ENCODE measurements at places on chromosomes 5 and 9. TPM values are rescaled to one million over a fixed set of nuclear protein-coding genes. Genes with fewer than 3 reads are reported as not detected.

DNA sequence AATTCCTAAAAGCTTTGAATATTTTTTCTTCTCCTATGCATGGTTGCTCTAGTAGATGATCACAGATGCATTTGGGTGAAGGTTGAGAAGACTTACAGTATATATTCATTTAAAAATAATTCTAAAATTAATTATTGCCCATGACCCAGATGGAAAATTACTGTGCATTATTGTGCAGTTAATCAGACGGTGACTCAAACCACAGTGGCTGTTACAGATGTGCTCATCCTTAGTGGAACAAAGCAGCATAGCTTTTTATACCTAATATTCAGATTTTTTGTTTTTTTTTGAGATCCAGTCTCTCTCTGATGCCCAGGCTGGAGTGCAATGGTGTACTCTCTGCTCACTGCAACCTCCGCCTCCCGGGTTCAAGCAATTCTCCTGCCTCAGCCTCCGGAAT is 10.7 kb downstream of the OR2V1 start:
- DNase-seq = no peak

GRCh38 chr5:93777620-93778019 is 36.2 kb upstream of the POU5F2 start:
- no peak for DNase-seq

PCDHA6 gene
- total RNA-seq = 12.7 TPM

DNA sequence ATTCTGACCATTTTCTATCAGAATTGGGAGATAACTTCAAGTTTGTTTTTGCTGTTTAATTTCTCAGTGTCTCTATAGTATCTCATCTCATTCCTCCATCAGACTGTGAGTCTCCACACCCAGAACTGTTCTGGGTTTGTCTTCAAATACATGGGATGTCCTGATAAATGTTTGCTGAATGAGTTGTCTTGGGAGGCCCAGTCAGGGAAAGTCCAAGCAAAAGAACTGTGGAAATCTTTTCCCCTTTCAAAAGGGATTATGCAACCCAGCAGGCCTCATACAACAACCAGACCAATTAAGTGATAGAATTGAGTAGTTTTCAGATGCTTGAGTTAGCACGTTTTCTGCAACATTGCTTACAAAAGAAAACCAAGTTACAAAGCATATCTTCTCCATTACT is 324.4 kb downstream of the BRINP1 start:
- no peak for DNase-seq

PKD2L2 gene
- not detected for total RNA-seq

DNA sequence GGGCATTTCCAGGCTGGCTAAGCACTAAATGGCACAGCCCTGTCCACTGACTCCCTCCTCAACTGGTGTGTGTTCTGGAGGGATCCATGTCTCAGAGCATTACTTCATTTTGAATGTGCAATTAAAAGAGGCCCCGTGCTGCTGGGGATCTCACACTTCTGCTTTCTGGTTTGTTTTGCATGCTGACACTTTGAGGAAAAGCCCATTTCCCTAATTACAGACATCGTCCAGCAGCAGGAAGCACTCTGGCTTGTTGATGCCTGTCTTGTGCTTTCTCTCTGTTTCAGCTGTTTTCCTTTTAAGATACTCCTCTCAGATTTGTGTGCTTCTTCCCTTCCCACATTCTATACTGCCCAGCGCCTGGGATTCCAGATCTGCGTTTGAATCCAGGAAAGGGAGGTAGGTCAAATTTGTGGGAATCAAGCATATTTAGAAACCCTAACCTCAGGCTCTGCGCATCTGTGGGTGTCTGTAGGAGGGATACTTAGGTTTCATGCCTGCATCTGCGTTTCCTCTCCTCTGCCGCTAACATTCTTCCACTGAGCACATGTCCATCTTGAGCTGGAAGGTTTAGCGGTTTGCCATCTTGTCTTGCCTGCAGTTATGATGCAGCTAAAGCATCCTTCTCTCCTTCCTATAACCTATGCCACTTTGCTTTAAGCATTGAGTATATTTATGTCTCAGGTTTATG is 25.7 kb downstream of the SYK start:
- DNase-seq = no peak

GRCh38 chr9:29312327-29312726 is 1739.0 kb upstream of the C9orf72 start:
- no peak for DNase-seq

GRCh38 chr5:122507581-122507980 is 195.5 kb downstream of the SNCAIP start:
- no peak for DNase-seq

DNA sequence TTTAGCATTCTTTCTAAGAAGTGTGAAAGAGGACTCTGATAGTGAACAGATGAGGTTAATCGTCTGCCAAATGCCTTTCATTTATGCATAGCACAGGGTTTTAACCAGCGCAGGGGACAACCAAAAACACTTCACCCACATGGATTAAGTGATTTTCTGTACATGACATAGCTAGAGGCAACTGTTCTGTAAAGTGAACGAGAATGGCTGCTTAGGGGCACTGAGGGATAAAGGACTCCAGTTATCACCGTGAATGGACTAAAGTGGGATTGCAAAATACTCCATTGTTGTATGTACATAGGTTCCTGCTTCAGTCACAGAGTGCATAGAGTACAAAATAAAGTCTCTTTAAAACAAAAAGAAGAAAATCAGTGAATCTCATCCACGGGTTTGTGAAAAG is 456.8 kb downstream of the DMAC1 start:
- no peak for DNase-seq

CBY3 gene
- total RNA-seq = not detected

DNA sequence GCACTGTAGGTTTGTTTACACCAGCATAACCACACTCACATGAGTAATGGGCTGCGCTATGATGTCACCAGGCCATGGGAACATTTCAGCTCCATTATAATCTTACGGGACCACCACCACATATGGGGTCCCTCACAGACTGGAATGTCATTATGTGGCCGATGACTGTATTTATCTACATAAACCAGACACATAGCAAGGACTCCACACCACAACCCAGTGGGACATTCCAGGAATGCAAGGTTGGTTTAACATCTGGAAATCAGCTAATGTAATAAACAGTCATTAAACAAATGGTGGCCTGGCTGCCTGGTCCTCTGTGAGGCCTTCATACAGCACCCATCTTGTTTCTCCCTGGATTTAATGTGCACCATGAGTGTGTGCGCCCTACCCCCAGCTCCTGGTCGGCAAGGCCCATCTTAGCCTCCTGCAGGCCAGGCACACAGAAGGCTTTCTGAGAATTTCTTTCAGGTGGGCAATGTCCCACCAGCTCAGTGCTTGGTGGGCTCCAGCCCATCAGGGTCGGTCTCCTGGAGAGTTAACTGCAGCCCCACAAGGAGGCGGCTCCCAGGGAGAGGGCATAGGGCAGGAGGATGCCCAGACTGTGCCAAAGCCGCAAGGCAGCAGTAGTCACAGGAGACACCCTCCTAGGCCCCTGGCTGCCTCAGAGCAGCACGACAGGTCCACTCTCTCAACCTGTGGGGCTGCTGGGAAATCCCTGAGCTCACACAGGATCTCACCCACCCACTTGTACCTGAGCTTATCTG is 35.9 kb upstream of the SARDH start:
- DNase-seq = no peak

DDX41 gene
- 82.3 TPM for total RNA-seq

DNA sequence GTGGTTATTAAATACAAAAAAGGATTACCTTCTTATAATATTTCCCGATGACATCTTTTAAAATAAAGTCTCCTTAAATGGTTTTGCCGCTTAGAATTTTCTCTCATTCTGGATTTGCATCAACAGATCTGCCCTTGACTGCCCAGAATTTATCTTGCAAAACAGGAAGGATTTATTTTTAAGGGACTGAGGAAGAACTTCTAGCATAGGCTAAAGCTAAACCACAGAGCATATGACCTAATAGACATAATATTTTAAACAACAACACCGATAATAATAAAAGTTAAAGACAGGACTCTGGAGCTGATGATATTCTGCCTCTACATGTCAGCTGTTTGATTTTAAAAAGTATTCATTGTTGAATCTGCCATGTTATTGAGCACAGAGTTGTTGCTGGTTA is 145.3 kb upstream of the ADCY2 start:
- no peak for DNase-seq

- no peak for DNase-seq
These were observed 1351.3 kb upstream of the NUDT12 start for GRCh38 chr5:104913841-104914281.

DNA sequence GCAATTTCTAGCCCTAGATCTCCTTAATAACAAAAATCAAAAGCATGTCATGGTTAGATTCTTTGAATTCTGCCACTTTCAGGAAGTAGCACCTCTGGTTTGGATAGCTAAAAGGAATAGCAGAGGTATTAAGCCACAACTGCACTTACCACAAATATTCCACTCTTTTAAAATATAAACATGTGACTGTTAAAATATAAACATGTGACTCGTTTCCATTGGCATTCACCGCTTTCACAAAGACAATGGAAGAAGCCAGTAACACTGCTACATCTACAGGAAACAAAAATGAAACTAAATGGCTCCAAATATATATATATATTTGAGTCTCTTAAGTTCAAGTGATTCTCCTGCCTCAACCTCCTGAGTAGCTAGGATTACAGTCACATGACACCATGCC is 222.9 kb downstream of the ARL15 start:
- DNase-seq = no peak

CAST gene
- total RNA-seq = 72.5 TPM

DNA sequence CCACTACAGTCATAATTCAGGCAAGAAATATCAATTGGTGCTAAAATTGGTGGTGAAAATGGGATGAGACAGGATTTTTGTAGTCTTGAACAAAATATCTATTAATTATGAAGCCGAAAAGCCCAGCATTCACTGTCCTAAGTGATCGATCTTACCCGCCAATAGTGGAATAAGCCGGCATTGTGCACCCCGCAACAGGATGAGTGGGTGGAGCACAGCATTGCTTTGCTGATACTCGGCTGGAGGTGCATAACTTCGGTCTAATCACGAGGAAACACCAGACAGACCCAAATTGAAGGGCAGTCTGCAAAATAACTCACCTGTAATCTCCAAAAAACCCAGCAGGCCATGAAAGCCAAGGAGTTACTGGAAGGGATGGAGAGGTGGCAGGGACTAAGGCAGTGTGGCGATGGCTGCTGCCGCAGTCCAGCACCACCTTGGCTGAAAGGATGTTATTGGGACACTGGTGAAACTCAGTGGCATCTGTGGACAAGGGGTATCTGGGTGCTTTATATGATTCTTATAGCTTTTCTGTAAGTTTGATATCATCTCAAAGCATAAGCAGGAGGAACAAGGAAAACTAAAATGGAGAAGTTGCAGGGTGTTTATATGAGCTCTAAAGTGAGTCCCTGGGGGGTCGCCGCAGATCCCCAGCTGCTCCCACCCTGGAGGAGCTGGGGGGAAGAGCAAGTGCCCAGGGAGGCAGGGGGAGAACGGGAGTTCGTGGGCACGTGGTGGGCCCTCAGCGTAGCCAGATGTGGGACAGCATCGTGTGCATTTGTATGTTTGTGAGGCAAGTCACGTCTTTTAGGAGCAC is 45.2 kb downstream of the AHRR start:
- no peak for DNase-seq

GBA2 gene
- 67.6 TPM for total RNA-seq

DNA sequence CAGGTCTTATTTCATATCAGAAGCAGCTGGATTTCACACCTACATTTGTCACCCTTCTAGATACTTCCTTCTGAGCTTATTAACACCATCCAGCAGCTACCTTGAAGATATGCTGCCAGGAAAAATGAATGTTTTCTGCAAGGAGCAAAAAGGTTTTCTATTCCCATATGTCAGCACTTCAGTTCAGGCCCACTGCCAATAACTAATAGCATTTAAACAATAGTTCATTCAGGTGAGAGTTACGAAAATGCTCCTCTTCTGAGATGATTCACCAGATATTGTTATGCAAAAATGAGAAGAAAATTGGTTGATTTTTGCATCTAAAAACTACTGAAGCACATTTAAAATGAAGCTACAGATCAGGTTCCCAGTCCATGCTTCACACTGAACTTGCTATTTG is 56.4 kb upstream of the ISL1 start:
- DNase-seq = no peak

- DNase-seq = no peak
These were observed 481.0 kb upstream of the RGMB start for GRCh38 chr5:98292496-98292895.

DNA sequence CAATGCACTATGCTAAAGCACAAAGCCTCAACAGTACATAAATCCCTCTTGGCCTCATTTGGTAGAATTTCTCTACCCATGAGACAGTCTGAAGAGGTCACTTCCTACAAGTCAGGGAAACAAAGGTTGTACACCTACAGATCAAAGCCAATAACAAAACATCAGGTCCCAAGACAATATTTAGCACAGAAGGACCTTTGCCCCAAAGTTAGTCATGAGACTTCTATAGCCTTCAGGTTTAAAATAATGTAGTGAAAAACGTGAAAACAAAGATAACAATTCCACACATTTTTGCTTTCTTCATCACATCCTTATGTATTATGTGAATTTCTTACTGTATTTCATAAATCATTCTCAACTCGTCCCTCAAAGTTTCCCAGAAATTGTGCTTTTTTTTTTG is 15.8 kb downstream of the AFF4 start:
- DNase-seq = no peak

CA9 gene
- 0.32 TPM for total RNA-seq

- no peak for DNase-seq
These were observed 177.2 kb upstream of the PITX1 start for GRCh38 chr5:135211083-135211790.

- DNase-seq = peak; percentile 44
These were observed 4.5 kb downstream of the PURA start for GRCh38 chr5:140118302-140118936.

DNA sequence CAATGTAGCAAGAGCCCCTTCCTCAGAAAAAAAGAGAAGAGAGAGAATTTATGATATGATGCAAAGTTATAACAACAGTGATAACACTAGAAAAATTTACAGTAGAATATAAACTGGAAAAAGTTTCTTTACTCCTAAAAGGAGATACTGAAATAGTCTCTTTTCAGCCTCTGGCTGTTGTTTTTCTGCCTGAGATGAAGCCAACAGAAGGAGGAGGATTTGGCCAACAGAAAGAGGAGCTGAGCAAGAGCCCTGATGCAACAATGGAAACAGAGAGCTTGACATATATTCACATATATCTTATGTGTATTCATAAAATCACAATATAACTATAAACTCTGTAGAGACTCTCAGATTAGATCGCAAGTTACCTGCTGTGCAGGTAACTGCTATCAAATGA is 109.1 kb downstream of the INIP start:
- DNase-seq = no peak

GRCh38 chr9:125233678-125234077 is 7.5 kb downstream of the HSPA5 start:
- peak; percentile 45 for DNase-seq

SOWAHA gene
- not detected for total RNA-seq

All from A673 (cell line).